ENCODE measurements at places on chromosomes 4 and X.

- peak; percentile 71 for DNase-seq
Measured at GRCh38 chrX:78199851-78200250, 60.4 kb upstream of the TAF9B start.

DNA sequence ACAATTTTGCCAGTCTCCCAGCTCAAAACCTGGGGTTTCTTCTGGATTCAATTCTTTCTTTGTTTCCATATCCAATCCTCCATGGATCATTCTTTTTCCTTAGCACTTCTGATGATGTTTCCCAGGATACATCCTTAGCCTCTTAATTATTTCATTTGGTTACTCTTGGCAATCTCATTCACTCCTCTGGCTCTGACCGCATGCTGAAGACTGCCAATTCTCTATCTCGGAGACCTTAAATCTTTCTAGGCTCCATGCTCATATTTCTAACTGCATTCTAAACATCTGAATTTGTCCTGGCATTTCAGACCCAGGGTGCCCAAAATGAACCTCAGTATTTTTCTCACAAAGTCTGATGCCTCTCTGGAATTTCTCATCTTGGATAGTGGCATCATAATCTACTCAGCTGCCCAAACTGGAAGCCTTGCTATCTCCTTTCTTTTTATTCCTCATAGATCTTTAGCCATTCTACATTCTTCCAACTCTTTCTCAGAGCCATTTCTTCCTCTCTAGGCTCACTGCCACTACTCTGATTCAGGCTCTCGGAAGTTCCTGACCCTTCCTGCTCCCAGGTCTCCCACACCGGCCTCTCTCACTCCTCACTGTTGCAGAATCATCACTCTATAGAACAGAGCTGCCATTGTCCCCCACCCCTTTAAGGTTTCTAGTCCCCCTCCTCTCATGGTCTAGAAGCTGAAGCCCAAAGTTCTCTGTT, 290.2 kb downstream of the CAMK2D start:
- no peak for DNase-seq

DNA sequence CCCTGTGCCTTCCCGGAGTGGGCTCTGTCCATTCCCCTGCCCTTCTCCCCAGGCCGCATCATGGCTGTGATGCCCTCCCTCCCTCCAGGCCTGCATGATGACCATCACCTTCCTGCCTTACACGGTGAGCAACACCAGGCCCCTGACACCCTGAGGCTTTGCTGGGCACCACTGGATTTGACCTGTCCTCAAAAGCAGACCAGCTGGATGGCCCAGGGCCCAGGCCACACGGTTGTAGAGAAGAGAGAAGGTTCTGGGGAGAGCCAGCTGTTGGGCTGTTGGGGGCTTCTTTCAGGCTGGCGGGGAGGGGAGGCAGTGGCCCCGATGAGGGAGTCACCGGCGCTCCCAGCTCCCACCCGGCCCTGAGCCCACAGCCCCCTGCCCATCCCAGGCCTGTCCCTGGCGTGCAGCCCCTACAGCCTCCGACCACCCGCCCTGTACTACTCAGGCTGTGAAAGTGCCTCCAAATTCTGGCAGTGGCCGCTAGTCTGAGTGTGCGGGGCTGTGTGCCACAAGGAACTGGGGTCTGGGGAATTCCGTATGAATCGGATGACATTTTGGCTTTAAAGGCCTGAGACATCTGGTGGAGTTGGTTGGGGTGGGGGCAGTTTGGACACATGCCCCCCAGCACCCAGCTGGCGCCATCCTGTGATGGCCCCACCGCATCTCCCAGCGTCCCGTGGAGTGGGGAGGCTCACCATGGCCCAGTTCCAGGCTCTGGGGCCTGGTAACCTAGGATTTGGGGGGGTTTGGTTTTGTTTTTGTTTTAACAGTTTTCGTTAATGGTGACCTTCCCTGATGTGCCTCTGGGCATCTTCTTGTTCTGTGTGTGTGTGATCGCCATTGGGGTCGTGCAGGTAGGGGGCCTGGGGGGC, 19.6 kb downstream of the TMEM175 start:
- no peak for DNase-seq

- DNase-seq: peak; percentile 78
Measured at GRCh38 chr4:110514889-110515479, 39.0 kb downstream of the ENPEP start.

GRCh38 chr4:76984127-76984526, 34.6 kb downstream of the SEPTIN11 start:
- no peak for DNase-seq

GRCh38 chrX:41025926-41026701, 59.1 kb upstream of the USP9X start:
- DNase-seq: no peak

Measured in Karpas-422 (cell line).